Testis (tissue), 5 donors: ENCODE measurements at places on chromosomes 12 and 14.

DNA sequence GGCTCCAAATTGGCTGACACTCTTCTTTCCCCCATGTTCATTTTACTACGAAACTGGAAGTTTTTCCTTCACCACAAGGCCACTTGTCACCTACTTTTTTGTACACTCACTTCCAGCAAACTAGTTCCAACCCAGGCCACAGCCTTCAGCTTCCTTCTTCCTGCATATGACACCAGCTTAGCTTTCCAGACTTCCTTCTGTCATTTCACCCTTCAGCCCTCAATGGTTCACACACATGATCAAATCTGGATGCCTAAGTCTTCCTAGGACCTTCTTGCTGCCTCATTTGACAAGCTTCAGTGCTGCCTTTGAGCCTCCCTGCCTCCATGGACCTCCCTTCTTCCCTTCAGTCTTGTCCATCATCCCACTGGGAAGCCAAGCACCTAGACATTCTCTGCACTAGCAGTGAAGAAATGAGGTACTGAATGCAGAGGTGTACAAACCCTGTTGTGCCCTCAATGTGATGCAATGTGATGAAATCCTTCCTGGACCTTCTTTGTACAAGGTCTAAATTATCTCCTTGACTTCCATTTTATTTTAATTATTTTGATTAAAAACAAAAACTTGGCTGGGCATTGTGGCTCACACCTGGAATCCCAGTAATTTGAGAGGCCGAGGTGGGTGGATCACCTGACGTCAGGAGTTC, 4.3 kb upstream of the REC8 start:
- no peak for DNase-seq

GRCh38 chr12:79453820-79454219, 236.9 kb downstream of the PAWR start:
- DNase-seq = no peak

GRCh38 chr12:47820631-47821345, 1.1 kb upstream of the HDAC7 start:
- DNase-seq = peak; percentile 88

- no peak for DNase-seq
These were observed 27.4 kb upstream of the SMUG1 start for GRCh38 chr12:54215989-54216796.

DNA sequence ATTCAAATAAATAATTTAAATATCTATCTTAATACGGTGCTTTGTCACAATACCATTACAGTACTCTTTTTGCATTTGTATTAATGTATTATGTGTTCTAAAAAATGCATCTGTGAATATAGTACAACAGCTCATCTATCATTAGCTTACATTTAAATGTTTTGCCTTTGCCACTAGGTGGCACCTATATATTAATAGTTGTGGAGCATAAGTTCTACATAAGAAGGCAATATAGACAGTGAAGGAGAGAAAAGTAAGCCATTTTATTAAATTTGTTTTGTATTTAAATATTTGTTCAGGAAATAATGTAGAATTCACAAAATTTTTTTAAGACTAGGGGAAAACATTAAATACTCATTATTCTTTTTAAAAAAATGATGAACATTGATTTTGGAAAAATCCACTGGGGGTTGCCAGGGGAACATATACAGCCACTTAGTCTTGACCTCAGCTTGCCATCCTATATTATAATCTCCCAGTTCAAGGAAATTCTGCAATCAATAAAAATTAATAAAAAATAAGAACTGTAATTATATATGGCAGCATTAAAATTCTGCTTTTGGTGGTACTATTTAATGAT, 9.8 kb downstream of the CCER1 start:
- DNase-seq = no peak
